ENCODE measurements at places on chromosomes 2 and 18.

DNA sequence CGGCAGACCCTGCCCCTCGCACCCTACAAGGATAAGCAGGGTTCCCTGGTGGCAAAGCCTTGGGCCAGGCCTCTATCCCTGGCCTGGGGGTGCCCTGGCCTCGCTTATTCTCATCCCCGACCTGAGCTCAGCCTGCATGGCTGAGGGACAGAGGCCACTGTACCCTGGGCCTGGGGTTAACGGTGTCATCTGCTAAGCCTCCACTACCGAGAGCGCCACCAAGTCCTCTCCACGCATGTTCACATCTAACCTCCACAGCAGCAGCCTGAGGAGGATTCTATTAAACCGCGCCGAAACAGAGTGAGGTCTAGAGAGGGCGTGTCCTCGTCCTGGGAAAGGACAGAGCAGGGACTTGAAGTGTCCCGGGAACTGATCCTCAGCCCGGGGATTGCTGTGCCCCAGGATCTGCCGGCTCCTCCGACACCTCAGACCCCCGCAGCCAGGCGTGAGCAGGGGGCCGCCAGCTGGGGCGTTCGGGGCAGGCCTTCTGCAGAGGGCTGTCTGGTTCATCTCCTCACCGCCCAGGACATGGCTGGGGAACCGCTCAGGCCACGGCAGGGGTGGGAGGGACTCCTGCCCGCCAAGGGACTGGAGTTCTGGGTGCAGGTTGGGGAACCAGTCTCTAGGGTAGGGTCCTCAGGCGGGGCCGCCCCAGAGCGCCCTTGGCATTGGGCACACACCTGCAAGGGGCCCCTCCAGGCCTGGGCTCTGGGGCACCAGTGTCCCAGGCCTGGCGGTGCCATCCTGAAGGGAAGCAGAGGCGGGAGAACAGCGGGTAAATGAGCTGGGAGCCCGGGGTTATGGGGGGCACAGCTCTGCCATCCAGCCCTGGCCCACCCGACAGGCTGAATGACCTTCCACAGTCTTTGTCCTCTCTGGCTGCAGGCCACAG is 68.0 kb upstream of the SMAD7 start:
- peak; percentile 13 for DNase-seq

DNA sequence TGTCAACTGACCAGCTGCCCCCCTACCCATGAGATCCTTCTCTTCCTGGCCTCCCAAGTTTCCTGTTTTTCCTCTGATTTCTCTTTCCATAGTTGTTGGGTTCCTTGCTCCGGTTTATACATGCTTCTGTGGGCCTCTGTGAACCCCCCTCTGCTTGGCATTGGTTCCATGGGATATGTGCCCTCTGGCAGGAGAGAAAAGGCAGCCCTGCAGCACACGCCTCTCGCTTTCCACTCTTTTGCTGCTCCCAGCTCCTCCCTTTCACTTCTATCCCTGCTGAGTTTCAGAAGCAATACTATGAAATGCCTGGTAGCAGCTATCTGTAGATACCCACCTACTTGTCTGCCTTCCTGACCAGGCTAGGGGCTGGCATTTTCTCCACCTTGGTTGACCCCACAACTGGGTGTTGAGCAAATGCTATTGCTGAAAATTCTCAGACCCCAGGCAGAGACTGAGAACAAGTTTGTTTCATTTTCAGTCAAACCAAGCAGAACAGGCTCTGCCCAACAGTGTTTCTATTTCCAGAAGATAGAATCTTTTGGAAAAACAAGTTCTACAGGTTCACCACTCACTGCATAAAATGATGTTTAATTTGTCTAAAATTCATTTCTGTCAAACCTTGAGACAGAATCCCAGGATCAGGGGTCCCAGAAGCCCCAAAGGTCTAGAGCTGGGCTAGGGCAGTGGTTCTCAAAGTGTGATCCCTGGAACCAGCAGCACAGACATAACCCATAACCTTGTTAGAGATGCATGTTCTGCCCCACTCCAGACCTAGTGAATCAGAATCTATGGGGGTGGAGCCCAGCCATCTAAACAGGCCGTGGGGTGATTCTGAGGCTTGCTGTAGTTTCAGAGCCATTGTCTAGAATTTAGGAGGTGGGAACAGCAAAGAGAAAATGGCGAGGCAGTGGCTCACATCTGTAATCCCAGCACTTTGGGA is 13.4 kb downstream of the CAPG start:
- peak; percentile 51 for DNase-seq

DNA sequence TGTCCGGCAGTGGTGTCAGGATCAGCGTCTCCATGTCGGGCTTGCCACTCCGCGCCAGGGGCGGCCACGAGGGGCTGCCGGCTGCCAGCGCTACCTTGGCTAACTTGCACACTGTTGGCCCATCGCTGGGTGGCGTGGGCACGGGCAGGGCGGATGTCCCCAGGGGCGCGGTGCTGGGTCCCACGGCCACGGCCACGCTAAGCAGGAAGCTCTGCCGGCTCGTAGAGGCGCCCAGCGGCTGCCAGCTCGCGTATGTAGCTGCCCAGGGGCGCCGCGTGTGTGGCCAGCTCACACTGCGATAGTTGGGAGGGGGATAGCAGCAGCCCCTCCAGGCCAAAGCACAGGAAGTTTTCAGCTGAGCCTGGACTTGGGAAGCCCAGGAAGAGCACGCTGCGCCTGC is 249.4 kb downstream of the ANKRD30B start:
- no peak for DNase-seq

GRCh38 chr2:98263362-98263761 is 82.9 kb upstream of the CNGA3 start:
- no peak for DNase-seq

GRCh38 chr2:183123117-183123958 is 905 bp upstream of the NUP35 start:
- DNase-seq = no peak

DNA sequence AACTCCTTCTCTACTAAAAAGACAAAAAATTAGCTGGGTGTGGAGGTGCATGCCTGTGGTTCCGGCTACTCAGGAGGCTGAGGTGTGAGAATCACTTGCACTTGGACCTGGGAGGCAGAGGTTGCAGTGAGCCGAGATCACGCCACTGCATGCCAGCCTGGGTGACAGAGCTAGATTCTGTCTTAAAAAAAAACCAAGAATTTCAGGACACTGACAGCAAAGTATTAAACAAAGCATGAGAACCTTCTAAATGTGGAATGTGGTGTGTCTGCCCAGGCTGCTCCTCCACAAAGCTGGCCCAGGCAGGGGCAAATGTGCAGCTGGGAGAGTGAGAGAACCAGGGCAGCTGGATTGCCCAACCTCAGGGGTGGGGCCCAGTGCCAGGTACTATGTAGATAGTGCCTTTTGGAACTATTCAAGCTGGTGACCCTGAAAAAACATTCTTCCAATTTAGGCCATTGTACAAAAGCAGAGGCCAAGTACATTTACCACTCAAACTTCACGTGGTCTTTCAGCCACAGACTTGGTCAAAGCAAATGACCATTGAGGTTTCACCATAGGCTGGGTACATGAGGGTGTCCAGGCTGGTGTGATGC is 6.7 kb upstream of the UGT1A5 start:
- no peak for DNase-seq

DNA sequence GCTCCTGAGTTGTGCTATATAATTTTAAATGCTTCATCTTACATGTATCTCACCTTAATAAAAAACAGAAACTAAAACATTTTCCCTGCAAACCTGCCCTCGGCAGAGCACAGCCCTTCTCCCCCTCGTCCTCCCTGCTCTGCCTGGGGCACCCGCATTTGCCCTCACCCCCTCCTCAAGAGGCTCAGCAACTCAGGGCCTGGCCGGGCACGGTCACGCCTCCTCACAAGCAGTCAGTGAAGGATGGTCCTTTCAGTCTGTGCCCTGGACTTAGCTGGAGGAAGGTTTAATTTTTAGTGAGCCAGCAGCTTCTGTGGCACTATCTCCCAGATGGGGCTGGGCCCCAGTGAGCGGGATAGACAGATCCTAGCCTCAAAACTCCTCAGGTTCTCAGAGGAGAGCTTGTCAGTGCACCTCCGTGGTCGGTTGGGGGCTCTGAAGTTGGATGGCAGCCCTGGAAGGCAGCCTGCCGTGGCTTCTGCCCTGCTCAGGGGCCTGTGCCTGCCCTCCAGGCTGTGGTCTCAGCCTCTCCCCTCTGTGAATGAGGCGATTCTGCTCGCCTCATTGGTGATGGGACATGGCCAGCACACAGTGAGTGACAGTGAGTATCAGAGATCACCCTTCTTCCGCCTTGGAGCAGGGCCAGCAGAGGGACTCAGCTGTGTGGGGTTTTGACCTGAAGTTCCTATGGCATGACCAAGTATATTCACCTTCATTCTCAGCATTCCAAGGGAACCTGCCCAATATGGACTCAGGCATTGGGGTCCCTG is 56.3 kb upstream of the AFF3 start:
- no peak for DNase-seq

DNA sequence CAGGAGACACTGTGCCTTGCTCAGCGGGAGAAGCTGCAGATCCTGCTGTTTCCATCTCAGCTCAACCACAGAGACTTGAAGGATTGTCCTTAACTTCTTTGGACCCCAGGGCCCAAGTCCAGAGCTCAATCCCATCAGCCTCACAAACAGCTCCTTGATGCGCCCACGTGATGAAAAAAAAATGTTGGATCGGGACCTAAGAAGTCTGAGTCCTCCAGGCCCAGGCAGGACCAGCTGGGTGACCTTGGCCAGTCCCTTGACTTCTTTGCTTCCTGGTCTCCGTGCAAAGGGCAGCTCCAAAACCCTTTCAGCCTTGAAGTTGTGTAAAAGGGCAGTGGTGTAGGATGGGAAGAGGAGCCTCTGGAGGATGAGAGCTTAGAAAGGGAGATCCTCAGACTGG is 175.5 kb downstream of the ZFP36L2 start:
- no peak for DNase-seq

DNA sequence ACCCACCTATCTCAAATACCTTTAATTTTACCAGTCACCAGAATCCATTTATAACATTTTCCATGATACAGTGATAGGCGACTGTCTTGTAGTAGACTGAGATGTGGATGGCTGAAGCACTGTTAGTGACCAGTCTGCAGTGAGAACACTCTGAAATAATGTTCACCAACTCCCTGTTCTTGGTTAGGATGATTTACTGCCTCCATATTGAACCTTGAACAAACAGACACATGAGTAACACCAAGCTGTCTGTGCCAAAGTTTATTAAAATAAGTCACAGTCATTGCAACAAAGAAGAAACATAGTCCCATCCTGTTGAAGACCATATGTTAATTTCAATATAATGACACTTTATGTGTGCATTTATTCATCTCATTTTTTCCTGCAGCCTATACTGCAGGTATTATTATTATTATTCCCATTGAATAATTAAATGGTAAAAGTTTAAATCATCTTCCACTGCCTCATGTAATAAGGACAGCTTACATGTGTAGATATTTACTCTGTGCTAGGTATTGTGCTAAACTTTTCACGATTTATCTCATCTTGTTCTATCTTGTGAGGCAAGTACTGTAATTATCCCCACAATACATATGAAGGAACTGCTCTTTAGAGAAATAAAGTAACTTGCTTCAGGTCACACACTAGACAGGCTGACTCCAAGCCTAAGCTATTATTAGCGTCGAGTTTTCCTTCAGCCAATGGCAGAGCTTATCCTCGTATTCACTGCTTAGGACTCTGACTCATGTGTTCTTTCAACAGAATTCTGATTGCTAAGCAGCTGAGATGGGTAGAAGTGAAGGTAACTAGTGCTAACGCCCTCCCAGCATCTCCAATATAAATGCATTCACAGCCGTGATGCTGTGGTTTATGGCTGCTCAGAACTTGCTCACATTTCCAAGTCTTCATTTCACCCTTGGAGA is 62.5 kb downstream of the ONECUT2 start:
- no peak for DNase-seq

GRCh38 chr2:235550378-235550760 is 56.5 kb downstream of the AGAP1 start:
- no peak for DNase-seq

DNA sequence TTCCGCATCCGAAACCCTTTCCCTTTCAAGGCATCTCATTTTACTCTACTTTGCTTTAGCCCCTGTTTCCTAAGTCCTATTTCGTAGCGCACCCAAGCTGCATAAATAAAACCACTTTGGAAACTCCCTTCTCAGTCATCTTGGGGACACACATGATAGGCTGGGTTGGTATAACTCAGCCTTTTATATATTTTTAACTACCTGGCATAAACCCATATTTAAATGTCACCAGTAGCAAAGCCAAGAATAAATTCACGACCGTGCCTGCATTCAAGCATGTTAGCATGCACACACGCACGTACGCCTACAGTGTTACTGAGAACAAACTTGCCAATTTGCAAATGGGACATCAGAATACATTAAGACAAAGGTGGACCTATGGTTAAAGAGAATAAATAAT is 564.7 kb upstream of the PIK3C3 start:
- DNase-seq = no peak

DNA sequence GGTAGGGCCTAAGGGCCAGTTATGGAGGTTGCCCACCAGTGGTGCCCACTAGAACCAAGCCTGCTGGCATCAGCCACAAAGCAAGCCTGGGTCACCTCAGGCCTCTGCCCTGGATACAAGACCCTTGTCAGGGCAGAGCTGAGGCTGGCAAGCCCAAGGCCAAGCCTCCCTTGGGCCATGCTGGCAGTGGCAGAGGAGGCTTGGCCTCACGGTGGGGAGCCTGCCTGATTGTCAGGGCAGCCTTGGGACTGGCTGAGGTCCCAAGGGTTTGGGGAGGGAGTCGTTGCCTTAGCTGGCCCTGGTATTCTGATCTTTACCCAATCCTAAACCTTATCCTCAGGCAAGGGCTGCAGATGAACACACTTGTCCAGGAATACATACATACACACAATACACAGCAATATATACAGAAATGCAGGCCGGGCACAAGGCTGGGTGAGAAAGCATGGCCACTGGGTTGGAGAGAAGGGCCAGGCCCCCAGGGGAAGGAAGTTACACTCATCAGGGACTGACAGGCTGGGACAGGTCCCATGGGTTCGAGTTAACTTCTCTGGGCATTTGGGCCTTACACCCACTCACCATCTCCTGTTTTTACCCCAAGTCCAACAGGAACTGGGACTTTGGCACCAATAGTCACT is 21.0 kb downstream of the CCT7 start:
- DNase-seq = no peak

DNA sequence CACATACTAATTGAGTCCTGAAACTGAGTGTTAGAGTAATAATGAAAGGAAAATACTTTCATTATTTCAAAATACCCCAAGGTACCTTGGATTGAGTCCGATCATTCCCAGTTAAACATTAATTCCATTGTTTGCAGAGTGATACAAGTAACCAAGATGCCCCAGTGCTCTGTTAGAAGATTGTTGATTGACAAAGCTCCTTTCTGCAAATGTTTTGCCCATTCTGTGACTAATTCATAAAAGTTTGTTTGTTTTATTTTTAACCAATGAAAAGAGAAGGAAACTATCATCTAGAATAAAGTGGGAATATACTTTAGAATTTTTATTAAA is 124.0 kb downstream of the GULP1 start:
- no peak for DNase-seq
